Pons (tissue), 1 donor: ENCODE measurements at places on chromosomes 5 and 9.

GRCh38 chr5:109740966-109741365 lies 51.2 kb downstream of the MAN2A1 start:
- no peak for DNase-seq

GRCh38 chr5:141816598-141817399 lies 61.4 kb downstream of the PCDH1 start:
- DNase-seq: peak; percentile 91

- peak; percentile 81 for DNase-seq
Measured at GRCh38 chr9:98263482-98264357, 8.3 kb upstream of the TBC1D2 start.

DNA sequence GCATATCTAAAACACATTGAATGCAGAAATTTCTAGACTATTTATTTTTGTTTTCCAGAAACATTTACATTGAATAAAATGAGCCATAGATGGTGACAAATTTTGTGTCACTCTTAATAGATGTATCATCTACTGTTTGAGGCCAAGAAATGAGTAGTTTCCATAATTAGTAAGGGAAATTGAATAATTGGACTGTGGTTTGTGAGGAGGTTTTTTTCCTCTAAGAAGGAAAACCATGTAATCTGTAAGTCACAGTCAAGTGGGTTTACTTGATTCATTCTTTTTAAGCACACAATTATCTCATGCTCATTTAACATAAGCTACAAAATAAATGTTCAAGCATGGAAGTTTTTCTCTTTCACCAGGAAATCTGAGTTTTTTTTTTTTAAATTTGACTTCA lies 876.4 kb downstream of the NR2F1-AS1 start:
- no peak for DNase-seq

DNA sequence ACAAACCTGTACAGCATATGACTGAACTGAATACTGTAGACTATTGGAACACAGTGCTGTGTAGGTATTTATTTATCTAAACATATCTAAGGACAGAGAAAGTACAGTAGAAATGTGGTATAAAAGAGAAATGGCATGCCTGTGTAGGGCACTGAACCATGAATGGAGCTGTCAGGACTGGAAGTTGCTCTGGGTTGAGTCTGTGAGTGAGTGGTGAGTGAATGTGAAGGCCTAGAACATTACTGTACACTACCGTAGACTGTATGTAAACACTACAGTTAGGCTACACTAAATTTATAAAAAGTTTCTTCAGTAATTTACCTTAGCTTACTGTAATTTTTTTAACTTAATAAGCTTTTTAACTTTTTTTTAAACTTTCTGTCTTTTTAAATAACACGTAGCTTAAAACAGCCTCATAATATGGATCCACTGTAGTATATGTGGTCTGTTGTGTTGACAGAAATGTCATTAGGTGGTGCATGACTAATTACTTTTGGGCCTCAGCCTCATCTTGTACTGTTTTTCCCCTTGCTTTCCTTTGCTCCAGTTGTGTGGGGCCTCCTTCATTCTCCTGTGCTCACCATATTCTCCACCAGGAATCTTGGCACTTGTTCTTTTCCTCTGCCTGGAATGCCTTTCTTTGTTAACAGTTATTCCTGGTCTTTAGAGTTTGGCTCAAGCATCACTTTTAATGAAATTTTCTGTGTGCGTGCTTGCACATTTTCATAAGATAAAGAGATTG lies 8.8 kb downstream of the SPIN1 start:
- no peak for DNase-seq

GRCh38 chr9:7844242-7844641 lies 44.7 kb upstream of the DMAC1 start:
- peak; percentile 83 for DNase-seq

- no peak for DNase-seq
Measured at GRCh38 chr5:115419846-115420585, 123.6 kb upstream of the CCDC112 start.

- DNase-seq: peak; percentile 92
Measured at GRCh38 chr5:72608297-72608696, 101.1 kb upstream of the ZNF366 start.

DNA sequence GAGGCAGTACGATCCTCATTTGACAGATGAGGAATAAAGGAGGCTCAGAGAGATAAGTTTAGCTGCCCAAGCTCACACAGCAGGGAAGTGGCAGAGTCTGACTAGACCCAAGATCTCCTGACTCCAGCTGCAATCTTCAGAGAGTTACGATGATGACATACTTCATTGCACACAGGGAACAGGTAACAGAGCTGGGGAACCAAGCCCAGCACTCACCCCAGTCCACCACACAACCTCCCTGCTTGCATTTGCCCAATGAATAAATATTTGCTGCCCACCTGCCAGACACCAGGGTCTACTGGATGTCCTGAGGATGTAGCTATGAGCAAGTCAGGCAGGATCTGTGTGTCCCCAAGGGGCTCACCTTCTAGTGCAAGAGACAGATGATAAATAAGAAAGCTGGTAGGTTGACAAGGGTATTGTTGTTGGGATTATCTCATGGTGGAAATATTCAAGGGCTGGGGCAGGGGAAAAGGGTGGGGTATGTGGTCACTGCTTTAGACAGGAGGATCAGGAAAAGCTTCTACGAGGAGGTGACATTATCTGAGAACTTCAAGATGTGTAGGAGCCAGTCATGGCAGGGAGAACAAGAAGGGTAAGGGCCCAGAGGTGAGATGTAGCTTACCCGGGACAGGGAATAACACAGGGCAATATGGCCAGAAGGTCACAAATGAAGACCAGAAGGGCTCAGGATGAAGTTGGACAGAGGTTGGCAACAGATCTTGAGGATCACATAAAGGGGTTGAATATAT lies 28.6 kb upstream of the CPEB4 start:
- no peak for DNase-seq

DNA sequence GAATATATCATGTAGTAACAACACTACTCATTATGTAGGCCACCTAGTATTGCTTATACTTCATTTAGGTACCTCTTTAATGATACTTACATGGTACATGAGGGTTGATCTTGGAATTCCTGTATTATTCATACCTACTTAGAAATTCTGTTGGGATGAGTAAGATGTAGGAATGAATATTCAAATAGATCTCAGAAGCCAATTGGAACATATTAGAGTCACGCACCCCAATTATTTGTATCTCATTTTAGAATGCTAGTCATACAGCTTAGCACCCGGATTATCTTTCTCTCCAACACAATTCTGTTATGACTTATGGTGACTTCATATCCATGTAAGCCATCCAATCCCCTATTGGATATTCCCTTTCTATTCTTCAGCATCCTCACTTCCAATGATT lies 106.7 kb upstream of the SH3GL2 start:
- DNase-seq: no peak

DNA sequence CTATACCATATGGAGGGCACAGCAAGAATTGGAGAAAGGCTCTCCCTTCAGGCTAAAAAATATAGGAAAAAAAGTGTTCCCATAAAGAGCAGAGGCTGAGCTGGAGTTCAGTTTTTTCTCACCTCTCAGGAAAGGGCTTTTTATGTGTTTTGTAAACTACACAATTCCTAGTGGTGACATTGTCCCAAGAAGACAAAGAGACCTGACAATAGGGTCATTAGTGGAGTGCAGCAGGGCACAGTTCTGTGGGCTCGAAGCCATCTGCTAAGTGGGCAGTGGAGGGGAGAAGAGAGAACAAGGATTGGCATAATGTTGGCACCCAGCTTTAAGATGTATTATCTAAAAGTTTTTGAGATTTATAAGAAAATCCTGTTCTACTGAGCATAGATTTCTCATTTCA lies 162.5 kb downstream of the HCN1 start:
- DNase-seq: no peak

DNA sequence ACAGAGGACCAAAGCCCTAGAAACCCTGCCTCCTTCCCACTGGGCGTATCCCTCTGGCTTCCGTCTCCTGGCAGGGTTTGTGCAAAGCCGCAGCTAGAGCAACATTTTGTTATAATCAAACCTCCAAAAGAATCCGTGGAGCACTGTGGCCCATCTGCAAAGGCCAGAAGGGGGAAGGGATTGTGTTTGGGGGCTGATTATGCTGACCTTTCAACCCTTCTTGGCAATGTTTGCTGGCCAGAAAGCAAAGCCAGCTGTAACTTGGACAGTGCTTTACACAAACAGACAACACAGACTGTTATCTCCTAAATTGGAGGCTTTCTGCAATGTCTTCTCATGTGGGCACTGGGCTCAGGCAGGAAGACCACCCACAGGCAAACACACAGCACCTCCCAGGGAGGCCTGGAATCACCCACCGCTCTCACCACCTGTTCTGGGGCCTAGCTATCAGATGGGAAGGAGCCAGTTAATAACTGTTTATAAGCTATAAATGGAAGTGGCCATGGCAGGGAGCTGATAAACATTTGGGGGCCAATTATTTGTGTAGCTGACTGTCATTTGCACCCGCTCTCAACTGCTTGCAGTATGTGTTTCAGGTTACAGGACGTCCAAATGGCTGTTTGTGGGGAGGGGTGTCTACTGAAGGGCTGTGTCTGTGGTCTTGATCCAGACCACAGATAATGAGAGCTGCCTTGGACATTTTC lies 121.6 kb upstream of the ERCC6L2 start:
- DNase-seq: no peak

GRCh38 chr5:145787001-145787400 lies 48.1 kb downstream of the PRELID2 start:
- no peak for DNase-seq

GRCh38 chr5:180006141-180006540 lies 65.4 kb downstream of the RNF130 start:
- DNase-seq: peak; percentile 25

- DNase-seq: no peak
Measured at GRCh38 chr5:61137835-61138234, 24.4 kb downstream of the SMIM15 start.

GRCh38 chr5:164185000-164185399 lies 679.6 kb downstream of the MAT2B start:
- DNase-seq: no peak

- no peak for DNase-seq
Measured at GRCh38 chr9:127689329-127690000, 17.3 kb upstream of the CFAP157 start.

DNA sequence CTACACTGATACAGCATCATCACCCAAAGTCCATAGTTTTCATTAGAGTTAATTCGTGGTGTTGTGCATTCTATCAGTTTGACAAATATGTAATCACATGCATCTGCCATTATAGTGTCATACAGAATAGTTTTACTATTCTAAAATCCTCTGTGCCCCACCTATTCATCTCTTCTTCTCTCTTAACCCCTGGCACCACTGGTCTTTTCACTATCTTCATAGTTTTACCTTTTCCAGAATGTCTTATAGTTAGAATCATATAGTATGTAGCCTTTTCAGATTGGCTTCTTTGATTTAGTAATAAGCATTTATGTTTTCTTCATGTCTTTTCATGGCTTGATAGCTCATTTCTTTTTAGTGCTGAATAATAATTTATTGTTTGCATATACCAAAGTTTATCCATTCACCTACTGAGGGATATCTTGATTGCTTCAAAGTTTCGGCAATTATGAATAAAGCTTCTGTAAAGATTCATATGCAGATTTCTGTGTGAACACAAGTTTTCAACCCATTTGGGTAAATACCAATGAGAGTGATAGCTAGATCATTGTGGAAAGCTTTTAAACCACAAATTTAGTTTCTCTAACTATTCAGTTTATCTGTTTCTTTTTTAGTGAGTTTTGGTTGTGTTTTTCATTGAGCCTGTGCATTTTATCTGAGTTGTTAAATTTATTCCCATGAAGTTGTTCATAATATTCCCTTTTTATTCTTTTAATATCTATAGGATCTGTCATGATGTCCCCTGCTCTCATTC lies 84.9 kb downstream of the RALGPS1 start:
- DNase-seq: no peak

DNA sequence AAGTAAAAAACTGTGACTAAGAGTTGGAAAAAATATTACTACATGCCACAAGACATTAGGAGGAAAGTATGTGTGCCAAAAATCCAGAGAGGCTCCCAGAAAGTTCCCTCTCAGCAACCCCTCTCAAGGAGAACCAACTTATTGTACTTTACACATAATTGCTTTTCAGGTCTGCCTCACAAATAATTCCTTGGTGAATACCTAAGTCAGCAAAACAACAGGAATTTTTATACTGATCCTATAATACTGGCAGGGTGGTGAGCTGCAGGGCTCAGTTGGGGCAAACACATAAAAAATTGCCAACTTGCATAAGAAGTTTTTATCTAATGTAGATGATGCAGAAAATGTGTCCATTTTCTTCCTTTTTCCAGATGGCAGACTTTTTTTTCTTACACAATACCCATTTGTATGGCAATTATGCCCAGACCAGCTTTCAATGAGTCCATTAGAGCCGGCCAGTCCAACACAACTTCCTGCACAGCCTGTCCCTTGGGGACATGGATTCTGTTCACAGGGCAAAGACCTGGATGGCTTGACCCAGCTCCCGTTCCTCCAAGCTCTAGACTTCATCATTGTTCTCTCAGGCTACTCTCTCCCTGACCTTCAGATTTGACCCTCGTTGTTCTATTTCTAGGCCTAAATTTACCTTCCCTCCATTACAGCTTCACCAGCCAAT lies 31.3 kb downstream of the MARCHF3 start:
- no peak for DNase-seq

- DNase-seq: peak; percentile 48
Measured at GRCh38 chr9:17063535-17064135, 71.2 kb upstream of the CNTLN start.

DNA sequence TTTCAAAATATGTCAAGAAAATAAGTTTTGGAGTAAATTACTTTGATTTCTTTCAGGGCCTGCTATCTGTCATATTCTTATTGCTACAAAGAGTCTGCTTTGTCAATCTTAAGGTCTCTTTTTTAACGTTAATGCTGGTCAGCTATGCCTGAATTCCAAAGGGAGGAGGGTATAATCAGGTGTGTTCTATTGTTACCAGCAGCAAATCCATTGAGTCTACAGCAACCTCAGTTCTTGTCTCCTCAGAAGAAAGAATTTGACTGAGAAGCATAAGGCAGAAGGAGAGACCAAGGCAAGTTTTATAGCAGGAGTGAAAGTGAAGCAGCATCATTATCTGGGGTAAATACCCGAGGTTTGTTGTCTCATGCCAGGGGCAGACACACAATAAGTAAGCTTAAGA lies 23.7 kb upstream of the MINAR2 start:
- no peak for DNase-seq

GRCh38 chr5:120576588-120576987 lies 112.5 kb downstream of the PRR16 start:
- DNase-seq: no peak

DNA sequence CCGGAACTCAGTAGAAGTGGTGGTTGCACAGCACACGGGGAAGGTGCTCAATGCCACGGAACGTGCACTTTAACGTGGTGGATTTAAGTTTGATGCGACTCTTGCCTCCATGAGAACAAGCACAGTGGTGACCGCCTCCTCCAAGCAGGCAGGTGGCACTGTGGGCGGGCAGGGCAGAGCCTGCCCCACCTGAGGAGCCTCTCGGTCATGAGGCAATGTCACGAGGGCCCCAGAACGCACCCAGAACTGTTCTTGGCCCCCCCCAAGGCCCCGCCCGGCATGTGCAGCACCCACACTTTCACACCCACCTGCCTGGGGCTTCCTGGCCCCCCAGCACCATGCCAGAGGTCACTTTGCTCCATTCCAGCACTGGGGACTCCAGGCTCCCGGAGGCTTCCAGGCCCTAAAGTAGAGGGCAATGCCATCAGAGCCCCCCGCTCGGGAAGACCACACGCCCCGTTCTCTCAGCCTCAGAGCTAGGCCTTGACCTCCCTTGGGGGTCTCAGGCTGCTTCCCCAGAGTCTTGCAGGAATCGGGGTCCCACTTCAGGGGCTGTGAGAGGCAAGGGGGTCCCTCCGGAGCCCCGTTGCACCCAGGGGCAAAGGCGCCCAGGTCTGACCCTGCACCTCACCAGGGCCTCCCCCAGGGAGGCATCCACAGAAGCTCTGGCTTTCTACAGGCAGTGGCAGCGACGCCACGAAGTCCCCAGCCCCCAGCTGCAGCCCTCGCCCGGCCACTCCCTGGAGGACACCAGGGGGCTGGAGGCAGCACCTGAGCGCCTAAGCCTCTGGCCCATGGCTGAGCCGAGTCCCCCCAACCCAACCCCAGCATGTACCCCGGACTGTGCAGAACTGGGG lies 14.0 kb downstream of the CCDC187 start:
- no peak for DNase-seq
